ENCODE measurements at places on chromosomes 7 and 10.

- no peak for DNase-seq
These were observed 22.9 kb upstream of the AOC1 start for GRCh38 chr7:150829426-150829825.

DNA sequence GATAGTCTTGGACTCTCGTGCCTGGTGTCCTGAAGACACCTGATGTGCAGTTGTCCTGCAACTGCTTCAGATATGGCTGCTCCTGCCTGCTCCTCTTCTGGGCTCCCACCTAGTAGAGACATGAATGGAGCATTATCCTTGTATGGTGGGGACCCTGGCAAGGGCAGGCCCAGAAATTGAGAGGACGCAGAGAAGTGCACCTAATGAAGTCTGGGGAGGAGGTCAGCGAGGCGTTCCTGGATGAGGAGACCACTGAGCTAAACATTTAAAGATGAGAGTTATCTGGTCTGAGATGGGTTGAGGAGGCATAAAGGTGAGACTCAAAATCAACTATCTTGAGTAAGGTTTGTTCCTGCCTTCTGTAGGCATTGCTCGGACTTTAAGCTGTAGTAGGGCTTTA, 66.3 kb downstream of the WDFY4 start:
- no peak for DNase-seq

DNA sequence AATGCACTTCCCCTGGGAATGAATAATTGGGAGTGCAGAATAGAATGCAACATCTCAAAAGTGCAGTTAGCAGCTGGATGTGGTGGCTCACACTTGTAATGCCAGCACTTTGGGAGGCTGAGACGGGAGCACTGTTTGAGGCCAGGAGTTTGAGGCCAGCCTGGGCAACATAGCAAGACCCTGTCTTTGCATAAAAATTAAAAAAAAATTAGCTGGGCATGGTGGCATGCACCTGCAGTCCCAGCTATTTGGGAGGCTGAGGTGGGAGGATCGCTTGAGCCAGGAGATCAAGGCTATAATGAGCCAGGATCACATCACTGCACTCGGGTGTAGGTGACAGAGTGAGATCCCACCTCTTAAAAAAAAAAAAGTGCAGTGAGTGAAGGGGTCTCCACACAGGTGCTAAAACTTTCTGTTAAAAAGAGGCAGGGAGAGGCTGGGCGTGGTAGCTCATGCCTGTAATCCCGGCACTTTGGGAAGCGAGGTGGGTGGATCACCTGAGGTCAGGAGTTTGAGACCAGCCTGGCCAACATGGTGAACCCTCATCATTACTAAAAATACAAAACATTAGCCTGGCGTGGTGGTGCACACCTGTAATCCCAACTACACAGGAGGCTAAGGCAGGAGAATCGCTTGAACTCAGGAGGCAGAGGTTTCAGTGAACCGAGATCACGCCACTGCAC, 13.5 kb upstream of the ZMIZ1 start:
- no peak for DNase-seq

- DNase-seq: no peak
These were observed 103.5 kb upstream of the CELF2 start for GRCh38 chr10:10914144-10914543.

- no peak for DNase-seq
These were observed 105.7 kb downstream of the ST8SIA6 start for GRCh38 chr10:17348501-17349349.
